ENCODE measurements at places on chromosomes 2 and 18.

DNA sequence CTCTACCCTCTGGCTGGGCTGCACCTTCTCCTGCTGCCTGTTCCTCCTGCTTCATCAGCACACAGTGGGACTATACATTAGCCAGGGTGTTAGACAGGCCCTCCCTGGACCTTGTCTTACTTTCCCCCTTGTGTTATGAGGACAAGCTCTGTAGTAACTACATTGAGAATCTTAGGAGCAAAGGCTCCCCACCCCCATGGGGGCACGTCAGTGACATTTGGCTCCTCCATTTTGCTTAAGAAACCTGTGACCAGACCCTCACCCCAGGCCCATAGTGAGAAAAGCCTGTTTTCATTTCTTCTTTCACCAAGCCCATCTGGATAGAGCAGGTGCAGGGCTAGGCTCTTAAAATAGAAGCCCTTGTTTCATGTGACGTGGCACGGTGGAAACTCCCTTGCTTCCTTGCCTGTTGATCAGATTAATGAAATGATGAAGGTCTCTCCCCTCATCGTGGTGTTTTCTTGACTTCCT, 146.7 kb downstream of the RPIA start:
- DNase-seq, result no peak

GRCh38 chr2:49162151-49162550, 7.8 kb upstream of the FSHR start:
- no peak for DNase-seq

DNA sequence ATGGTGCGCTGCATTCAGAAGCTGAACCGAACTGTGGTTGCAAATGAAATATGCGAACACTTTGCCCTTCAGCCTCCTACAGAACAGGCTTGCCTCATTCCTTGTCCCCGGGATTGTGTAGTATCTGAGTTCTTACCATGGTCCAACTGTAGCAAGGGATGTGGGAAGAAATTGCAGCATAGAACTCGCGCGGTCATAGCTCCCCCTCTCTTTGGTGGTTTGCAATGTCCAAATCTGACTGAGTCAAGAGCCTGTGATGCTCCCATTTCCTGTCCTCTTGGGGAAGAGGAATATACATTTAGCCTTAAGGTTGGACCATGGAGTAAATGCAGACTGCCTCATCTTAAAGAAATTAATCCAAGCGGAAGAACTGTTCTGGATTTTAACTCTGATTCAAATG, 291.4 kb downstream of the THSD7B start:
- DNase-seq, result no peak

DNA sequence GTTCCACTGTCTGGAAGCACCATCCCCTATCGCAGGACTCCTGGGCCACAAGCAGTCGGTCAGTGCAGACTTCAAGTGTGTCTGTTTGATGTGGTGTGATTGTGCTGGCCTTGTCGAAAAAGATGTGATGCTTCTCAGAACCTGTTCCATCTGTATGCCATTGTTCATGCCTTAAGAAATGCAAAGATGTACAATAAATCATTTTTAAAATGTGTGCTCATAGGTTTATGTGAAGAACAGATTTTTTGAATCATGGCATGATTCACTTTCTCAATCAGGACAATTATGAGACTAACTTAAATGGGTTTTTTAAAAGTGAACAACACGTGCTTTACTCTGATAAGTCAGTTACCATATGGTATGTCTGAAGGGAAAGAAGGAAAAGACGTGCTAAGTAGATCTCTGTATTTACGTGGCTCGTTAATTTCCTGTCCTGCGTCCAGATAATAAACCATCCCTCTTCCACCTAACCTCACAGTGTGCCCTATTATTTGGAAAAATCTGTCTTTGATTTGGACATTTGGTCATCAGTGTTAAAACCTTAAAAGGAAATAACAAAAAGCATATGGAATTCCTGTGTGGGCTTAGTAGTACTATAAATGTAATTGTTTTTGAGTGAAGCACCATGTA, 54.9 kb downstream of the PRKRA start:
- DNase-seq, result no peak

- DNase-seq, result no peak
These were observed 767 bp upstream of the CCDC102B start for GRCh38 chr18:68796936-68797690.

GRCh38 chr2:27831279-27832050, 58.7 kb downstream of the RBKS start:
- no peak for DNase-seq

DNA sequence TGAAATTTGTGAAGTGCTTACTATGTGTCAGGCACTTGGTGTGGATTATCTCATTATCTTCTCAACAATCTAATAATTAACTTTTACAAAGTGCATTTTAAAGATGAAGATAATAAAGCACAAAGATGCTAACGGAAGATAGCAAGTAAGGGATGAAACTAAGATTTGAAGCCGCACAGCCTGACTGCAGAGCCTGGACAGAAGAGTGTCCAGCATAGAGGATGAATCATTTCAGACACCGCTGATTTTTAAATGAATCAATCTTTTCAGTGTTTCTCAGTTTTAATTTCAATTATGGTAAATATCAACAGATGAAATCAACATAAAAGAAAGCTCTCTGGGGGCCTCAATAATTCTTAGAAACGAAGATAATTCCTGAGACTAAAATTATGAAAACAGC, 24.5 kb upstream of the STAM2 start:
- DNase-seq, result no peak

DNA sequence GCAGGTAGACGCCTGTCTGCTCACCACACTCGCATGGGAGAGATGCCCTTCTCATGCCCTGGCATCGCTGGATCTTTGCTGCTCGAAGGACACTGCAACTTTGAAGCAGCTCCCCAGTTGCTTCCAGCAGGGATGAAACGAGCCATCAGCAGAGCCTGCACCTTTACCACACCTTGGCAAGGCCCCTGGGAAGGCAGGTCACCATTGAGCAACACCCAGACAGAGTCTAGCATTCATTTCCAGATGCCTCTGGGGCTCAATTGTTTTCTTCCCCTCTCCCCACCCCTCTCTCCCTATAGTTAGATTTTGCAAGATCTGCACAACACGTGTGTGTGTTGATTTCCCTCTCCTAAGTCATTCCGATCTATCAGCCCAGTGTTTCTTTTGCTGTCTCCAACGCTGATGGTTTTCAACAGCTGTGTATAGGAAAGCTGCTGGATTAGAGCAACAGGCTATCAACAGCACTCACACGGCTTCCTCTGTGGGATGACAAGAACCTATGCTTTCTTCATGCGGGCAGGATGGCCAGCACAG, 25.6 kb upstream of the INHBB start:
- no peak for DNase-seq

DNA sequence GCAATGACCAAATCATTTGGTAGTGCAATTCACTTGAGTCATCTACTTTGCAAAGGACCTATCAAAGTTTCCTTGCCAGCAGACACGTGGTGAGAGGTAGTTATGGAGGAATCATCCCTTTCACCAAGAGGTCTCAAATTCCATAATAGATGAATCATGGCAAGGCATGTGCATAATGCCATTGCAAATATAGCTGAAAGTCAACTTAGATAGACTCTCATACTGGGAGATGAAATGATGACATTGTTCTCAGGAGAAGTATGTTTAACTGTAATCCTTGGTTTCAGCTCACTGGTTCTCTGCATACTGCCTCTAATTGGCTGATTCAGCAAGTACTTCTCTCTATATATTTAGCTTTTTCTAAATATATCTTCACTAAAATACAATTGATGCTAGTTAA, 57.2 kb downstream of the CALCRL start:
- no peak for DNase-seq

Data from Ammon's horn (tissue), 1 donor.